Smooth muscle cell of the coronary artery (primary cell): ENCODE measurements at places on chromosomes 2 and 18. TPM values are rescaled to one million over a fixed set of nuclear protein-coding genes. Genes with fewer than 3 reads are reported as not detected.

TPO gene
- total RNA-seq = not detected in 2 replicates

DSC2 gene
- 0.23 TPM in 1 of 2 replicates, not detected in the other for total RNA-seq

AOX1 gene
- total RNA-seq = 3.2 and 208 TPM in 2 replicates

COL6A3 gene
- total RNA-seq = 1,351 and 2,862 TPM in 2 replicates

RPRM gene
- total RNA-seq = not detected in 2 replicates

CHST10 gene
- total RNA-seq = 4.3 and 10.4 TPM in 2 replicates

CYRIA gene
- 0.75 and 4.3 TPM in 2 replicates for total RNA-seq

WDPCP gene
- total RNA-seq = 8.3 and 9.0 TPM in 2 replicates

CXCR1 gene
- not detected in 2 replicates for total RNA-seq
